ENCODE measurements at places on chromosomes 7 and 10. TPM values are rescaled to one million over a fixed set of nuclear protein-coding genes. Genes with fewer than 3 reads are reported as not detected.
A peak's percentile ranks its signal among the peaks of the same experiment; 100 is the strongest.

CALHM3 gene
- not detected for total RNA-seq

DNA sequence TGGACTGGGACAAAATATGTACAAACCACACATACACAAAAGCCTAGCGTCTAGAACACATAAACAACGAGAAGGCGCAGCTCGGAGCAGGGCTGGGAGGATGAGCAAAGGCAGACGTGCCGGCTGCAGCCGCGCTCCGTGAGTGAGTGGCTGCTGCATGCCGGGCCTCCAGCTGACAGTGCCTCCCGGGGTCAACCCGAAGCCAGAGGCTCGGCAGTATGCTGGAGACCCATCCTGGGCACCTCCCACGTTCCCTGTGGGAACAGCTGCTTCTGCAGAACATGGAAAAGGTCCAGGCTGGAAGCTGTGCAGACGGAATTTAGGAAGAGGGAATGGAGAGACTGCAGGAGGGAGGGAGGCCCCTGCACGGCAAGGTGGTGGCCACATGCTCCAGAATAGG lies 3.6 kb upstream of the GPR146 start:
- no peak for DNase-seq

DNA sequence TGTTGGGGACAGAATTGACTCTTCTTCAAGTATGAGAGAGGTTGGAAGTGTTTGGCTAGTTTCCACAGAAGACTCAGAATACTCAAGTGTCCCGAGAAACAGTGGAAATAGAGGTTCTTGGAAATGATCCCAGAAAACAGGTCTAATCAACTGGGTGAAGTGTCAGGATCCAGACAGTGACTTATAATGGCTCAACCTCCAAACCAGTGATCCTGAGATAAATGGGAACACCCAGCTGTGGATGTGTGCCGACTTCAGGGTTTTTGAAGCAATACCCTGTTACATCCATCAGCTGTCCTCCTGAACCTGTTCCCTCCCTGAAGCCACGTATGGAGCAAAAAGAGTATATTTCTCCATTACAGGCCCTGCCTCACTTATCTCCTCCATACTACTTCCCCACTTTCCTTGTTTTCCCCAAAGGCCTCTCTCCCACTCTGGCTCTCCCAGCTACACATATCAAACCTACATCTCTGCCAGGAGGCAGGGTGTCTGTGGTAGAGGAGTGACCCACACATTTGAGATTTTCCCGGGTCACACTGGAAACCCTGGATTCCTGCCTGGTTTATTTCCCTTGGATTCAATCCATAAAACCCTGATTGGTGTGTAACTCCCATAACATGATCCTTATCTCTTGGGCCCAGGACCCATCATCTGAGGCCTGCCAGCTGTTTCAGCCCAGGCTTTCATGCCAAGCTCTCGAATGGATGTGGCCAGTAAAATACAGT lies 17.6 kb upstream of the ELOVL3 start:
- DNase-seq = no peak

EGFR gene
- 72.5 TPM for total RNA-seq

- no peak for DNase-seq
Observed at GRCh38 chr7:40815022-40815421, 680.2 kb downstream of the SUGCT start.

DNA sequence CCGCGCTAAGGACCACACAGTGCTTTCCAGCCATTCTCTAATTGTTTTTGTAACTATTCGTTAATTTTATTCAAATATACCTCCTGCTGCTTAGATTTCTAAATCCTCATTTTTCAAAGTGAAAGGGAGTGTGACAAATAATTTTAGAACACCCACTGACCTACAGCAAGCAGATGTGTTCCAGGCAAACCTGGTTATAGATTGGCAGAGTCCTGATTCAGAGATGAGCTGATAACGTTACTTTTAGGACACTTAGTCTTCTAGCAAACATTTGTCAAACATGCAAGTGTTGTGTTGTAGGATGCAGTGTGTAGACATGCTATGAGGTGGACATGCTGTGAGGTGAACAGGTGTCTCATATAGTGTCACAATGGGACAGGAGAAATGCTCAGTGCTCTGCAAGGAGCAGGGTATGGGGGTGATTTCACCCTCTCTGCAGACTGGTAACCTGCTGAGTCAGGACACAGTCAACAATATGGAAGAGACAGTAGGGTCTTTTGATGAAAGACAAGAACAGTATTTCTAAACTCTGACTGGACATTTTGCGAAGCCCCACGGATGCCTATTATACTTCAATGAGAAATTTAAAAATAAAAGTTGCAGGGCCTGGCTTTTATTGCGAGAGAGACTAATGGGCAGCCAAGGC lies 92.2 kb upstream of the ANLN start:
- DNase-seq = no peak

SERPINE1 gene
- total RNA-seq = 2.9 TPM

GRCh38 chr7:143850682-143851081 lies 51.3 kb downstream of the TCAF1 start:
- DNase-seq = no peak

- DNase-seq = peak; percentile 10
Observed at GRCh38 chr7:1839701-1840100, 169.6 kb downstream of the ELFN1 start.

- DNase-seq = no peak
Observed at GRCh38 chr7:75958802-75959543, 35.4 kb downstream of the TMEM120A start.

GRCh38 chr10:92278996-92279696 lies 11.7 kb downstream of the CPEB3 start:
- no peak for DNase-seq

GRCh38 chr7:158361326-158361946 lies 226.2 kb downstream of the PTPRN2 start:
- no peak for DNase-seq

PNLIPRP3 gene
- total RNA-seq = not detected

NUTM2D gene
- 7.1 TPM for total RNA-seq

- DNase-seq = no peak
Observed at GRCh38 chr7:130329681-130330080, 14.9 kb upstream of the CPA5 start.

- no peak for DNase-seq
Observed at GRCh38 chr10:63653747-63654146, 132.5 kb downstream of the REEP3 start.

GRCh38 chr7:50610521-50611277 lies 45.5 kb upstream of the DDC start:
- DNase-seq = no peak

METTL2B gene
- 24.1 TPM for total RNA-seq

DNA sequence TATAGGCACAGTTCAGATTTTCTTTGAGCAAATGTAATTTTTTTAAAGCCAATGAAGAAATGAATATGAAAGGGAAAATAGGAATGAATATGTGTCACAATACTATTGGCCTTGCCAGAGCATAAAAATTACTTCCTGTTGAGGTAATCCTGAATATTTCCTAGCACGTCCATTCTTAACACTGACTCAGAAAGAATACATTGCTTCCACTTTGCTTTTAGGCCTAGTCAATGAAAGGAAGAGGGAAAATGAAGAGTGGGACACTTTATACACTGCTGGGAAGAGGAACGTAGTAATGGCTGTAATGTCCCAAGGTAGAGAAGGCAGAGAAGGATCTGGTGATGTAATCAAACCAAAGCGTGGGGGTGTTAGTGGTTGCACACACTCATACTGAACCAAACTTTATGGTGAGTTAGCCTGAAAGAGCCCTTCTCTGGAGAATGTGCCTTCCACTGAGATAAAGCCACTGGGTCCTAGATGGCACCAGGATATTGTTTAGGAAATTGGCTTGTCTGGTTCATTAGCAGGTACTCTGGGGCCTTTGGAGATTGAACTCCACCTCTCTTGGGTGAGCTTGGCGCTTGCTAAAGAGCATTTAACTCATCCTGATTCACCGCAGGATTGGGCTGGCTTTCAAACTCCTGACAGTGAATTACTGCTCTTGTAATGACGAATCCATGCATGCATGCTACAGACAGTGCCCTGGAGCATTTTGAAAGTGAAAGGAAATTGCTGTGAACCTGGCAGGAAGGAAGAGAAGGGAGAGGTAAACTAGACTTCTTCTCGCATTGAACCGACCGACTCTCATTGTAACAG lies 254.9 kb downstream of the KIAA1217 start:
- no peak for DNase-seq

GRCh38 chr10:86242761-86243160 lies 123.8 kb downstream of the GRID1 start:
- DNase-seq = no peak

DNA sequence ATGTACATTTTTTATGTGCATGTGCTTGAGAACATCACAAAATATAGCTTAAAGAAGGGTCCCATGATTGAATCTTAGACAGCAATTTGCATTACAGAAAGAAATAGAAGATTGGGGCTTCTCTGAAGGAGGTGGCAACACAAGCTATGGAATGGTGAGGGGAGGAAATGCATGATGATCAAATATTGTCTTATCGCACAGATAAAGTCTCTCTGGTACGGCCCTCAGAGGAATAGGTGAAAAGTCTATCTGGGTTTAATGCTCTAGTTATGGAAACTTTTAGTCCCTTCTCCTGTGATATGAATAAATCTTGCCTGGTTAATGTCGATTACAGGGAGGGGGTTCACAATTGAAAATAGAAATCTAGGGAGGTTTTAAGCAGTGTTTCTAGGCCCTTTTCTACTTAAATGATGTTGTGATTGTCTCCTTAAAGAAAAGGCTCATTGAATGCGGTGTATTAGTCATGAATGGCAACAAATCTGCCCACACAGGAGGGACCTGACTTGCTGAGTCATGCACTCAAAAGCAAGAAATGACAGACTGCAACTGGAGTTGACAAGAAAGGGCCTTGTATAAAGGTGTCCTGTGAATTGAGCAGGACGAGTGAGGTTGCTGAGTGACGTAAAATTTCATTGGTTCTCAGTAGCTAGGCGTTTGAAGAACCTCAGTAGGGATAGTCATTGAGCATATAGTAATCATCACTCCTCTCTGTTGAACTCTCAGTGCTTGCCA lies 133.4 kb upstream of the CSTF2T start:
- no peak for DNase-seq

LRCH4 gene
- total RNA-seq = 63.9 TPM

GRCh38 chr7:33624215-33624614 lies 281.1 kb upstream of the BMPER start:
- DNase-seq = no peak

REPIN1 gene
- total RNA-seq = 202 TPM

- no peak for DNase-seq
Observed at GRCh38 chr7:44801890-44802289, 5.4 kb downstream of the PPIA start.

- no peak for DNase-seq
Observed at GRCh38 chr7:16604054-16604453, 41.5 kb downstream of the ANKMY2 start.

GRCh38 chr7:28169230-28169629 lies 11.4 kb downstream of the JAZF1 start:
- DNase-seq = no peak

- DNase-seq = no peak
Observed at GRCh38 chr7:69176841-69177240, 421.4 kb upstream of the AUTS2 start.

KMT2C gene
- 102 TPM for total RNA-seq

- no peak for DNase-seq
Observed at GRCh38 chr7:135685306-135686084, 23.2 kb downstream of the STMP1 start.

DNA sequence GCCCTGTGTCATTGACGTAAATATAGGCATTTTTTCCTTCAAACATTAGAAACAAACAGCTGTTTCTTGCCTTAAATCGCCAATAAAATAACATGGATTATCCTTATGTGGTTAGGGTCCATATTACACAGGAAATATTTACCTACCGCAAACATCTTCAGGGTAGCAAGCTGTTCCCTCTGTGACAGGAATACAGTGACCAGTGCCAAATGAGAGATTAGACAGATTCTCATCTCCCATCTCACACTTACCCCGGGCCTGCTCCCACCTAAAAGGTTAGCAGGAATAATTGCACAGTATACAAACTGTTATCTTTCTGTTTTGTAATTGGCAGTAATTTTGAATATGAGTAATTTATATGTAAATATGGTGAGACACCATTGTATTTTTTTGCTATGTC lies 16.5 kb downstream of the MKI67 start:
- no peak for DNase-seq

- DNase-seq = no peak
Observed at GRCh38 chr10:61791216-61791615, 110.3 kb upstream of the ARID5B start.

IDI2 gene
- not detected for total RNA-seq

SVOPL gene
- 3.1 TPM for total RNA-seq

PNLIPRP2 gene
- 2.8 TPM for total RNA-seq

DNA sequence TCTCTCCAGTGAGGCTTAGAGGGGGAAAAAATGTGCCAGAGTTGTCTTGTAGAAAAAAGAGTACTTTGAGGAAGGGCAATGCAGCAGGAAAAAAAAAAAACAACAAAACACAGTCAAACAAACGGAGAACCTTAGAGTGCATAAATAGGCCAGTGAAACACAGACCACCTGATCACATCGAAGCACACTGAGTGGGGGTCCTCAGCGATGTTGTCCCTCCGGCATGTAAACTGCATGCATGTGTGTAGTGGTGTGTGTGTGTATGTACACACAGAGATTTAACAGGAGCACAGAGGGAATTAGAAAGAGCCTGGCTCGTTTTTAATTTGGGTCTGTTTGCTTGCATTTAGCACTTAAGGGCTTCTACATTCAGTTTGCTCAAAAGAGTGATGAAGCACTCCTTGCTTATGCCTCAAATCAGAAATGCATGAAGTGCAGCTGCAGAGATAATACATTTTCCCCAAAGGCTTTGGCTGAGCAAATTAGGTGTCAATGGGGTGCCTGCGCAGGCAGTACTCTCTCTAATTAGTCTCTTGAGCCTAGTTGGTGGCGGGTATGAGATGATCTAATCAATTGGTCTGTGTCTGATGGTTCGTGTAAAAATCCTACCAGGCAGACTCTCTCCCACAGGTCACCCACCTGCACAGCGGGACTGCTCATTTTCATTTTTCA lies 62.7 kb upstream of the FZD1 start:
- no peak for DNase-seq

ABCC2 gene
- total RNA-seq = 1.6 TPM

Measured in mucosa of descending colon (tissue), 3 donors.